ENCODE measurements at places on chromosomes 2 and 18.

DNA sequence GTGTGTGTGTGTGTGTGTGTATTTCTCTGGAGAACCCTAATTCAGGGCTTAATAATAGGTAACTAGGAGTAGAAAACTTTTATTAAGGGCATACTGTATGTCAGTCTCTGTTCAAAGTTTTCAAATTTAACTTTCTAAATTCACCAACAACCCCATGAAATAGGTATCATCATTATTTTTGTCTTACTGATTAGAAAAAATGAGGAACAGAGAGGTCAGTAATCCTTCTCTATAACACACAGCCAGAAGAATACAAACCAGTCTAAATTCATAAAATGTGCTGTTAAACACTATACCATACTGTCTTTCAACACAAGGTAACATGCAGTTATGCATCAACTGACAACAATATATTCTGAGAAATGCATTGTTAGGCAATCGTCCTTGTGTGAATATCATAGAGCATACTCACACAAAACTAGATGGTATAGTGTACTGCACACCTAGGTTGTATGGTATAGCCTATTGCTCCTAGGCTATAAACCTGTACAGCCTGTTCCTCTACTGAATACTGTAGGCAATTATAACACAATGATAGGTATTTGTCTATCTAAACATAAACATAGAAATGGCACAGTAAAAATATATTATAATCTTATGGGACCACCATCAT is 143.1 kb downstream of the PTH2R start:
- no peak for DNase-seq

DNA sequence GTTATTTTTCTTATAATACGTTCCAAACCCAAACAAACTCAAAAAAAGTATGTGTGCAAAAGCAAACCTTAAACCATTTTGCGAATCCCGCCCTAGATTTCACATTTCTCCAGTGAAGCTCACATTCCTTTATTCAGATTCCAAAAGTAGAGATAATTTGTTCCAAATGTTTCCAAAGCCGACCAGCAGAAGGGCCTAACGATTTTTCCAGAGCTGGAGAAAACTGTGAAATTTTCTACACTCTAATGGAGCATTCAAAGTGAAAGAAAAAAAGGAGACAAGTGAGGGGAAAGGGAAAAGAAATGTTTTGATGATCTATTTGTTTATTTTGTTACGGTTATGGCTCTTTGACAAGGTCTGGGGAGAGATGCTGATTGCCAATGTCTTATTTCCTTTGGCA is 286.5 kb upstream of the SLC14A2 start:
- no peak for DNase-seq

DNA sequence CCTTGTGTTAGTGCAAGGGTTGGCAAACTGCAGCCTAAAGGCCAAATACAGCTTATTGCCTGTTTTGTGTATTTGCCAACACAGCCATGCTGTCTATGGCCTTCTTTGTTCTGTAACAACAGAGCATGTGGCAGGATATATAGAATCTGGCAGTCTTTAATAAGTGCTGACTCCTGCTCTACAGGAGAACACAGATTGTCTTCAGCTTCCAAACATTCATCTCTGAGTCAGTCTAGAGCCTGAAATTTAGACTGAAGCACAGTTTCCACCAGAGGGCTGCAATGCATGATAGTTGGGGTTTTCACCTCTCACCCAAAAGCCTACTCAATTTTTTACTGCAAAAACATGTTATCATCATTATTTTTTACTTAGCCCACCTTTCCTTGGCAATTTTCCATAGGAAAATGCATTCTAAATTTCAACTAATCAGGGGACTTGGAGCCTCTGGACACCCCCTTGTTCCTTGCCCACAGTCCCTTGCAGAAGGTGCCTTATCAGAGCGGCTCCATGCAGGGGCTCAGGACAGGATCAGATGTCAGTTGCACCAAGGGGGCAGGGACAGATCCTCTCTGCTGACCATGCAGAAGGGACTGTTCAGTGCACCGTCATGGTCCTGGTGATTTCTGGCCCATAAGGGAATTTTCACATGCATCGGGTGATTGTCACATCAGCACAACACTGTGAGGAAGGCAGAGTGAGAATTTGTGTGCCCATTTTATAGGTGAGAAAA is 12.4 kb downstream of the IL37 start:
- DNase-seq: no peak

- no peak for DNase-seq
Observed at GRCh38 chr2:233793465-233794127, 15.5 kb downstream of the MROH2A start.

DNA sequence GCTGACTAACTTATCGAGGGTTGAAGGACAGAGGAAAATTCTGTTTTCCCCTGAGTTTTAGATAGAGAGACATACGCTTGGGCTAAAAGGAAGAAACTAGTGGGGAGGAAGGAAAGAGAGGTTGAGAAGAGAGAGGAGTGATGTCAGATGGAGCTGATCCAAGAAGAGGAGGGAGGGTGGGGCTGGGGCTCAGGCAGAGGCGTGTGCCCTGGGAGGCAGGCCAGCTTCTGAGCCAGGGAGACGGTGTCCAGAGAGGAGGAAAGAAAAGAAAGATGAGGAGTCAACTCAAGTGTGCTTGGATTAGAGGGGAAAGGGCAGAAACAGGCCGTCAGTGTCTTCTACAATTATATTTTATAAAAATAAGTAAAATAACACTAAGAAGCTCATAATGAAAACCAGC is 56.2 kb downstream of the EMILIN2 start:
- DNase-seq: peak; percentile 67

DNA sequence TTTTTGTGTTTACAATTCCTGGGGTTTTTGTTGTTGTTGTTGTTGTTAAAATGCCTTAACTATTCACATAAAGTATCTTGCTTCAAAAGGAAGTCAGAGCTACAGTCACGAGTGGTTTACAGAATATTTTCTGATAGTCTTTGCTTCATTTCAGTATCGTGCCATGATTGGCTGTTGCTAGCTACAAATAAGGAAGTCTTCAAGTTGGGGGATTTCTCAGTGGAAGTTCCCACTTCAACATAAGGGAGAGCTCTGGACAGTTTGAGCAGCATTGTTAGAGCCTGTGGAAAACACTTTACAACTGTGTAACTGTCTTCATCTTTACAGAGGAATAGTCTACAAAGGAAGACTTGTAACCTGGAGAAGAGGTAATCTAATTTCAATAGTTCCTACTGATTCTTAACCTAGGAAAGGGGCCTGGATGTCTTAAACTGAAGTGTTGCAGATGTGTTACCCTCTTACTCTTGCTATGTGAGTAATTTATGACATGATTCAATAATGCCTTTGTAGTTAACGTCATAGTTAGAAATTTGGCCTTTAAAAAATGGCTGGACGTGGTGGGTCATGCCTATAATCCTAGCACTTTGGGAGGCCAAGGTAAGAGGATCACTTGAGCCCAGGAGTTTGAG is 23.4 kb upstream of the TANK start:
- DNase-seq: no peak

DNA sequence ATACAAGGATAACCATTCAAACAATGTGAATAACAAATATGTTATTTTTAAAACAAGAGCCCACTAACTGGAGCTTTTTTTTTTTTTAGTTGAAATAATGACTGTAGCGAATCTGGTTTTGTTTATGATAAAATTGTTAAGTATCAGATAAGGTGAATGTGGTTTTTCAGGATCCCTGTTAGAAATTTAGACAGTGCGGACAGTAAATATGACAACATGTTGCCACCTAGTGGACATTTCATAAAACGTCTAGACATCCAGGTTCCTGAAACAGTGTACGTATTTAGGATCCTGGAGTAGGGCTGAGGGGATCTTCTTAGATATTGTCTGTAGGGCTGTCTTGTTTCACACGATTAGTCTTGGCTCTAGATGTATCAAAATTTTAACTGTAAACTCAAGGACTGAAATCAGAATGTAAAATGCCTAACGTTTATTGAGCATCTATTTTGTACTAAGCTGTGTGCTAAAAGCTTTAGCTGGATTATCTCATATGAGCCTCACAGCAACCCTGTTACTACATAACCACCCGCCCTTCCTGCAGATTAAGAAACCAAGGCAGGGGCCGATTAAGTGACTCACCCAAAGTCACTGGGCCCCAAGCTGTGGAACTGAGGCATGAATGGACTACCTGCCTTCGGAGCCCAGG is 23.9 kb upstream of the CCDC68 start:
- peak; percentile 14 for DNase-seq

- no peak for DNase-seq
Observed at GRCh38 chr2:192313773-192314172, 119.0 kb upstream of the TMEFF2 start.

Measured in H54 (cell line).